CD4-positive, alpha-beta T cell treated with Interleukin-1 beta for 1 hour (primary cell): ENCODE measurements at places on chromosomes 13 and 19.

- DNase-seq = peak; percentile 82
These were observed 1.5 kb downstream of the GNA11 start for GRCh38 chr19:3095441-3096191.

DNA sequence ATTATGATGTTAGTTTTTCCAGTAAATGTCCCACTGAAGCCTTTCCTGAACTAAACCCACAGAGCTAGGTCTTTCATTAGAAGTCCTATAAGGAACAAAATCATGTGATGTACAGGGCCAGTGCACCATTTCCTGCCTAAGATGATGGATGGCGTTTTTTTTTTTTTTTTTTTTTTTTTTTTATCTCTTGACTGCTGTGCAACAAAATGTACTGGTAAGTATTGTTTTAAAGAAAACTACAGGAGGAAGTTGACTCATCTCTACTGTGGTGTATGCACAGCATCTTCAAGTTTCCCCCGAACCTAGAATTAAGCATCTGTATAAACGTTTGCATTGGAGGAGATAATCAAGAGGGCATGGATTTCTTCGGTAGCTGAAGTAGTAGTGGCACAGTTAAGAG is 197.5 kb downstream of the NBEA start:
- DNase-seq = no peak

GRCh38 chr19:10144361-10144760 is 24.7 kb upstream of the EIF3G start:
- DNase-seq = peak; percentile 26

- DNase-seq = no peak
These were observed 43.5 kb downstream of the CCL25 start for GRCh38 chr19:8096071-8096470.
